ENCODE measurements at places on chromosomes 4 and X.

DNA sequence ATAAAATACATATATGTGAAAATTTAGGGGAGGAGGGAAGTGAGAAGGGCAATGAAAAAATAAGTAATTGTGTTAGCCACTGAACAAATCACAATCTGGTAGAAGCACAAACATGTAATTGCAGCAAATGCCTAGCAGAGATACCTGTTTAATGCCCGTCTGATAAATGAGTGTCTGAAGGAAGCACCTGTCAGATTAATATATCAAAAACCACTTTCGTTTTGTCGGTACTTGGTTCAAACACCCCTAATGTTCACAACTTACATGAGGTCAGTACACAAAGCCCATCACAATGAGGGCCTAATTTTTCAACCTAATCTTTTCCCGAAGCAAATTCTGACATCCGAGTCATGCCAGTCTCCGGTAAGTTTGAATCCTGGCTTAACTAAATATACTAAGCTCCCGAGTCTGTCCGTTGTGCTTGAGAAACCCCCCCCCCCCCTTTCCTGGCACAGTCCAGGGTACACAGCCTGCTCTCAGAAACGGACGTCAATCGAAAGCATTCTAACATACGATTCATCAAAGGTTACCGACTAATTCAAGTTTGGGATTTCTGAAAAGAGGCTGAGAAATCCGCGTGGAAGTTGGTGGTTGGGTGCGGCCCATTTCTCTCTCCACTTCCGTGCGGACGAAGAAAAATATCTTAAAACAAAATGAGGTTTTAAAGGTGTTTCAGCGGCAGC lies 758 bp downstream of the SDAD1 start:
- no peak for DNase-seq

- DNase-seq: no peak
Observed at GRCh38 chrX:45140812-45141211, 59.9 kb downstream of the DIPK2B start.

DNA sequence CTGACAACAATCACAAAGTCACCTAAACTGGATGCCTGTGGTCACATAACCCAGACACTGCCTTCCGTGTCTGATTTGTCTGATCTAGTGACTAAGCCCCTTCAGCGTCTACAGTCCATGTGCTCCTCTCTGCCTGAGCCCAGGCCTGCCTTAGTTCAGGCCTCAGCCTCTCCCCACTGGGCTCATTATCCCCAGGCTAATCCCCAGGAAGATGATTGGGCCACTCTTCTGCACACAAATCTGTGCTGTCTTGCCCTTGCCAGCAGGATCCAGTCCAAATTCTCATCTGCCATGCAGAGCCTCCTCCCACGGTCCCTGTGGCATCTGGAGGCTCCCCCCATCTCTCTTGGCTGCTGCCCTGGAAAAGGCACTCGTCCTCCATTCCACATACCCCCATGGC lies 96.5 kb downstream of the SLC2A9 start:
- peak; percentile 49 for DNase-seq

GRCh38 chrX:46628460-46629371 lies 55.2 kb downstream of the CHST7 start:
- DNase-seq: no peak

- DNase-seq: no peak
Observed at GRCh38 chr4:139711461-139711860, 45.8 kb downstream of the MGST2 start.

GRCh38 chrX:46782034-46782433 lies 23.1 kb upstream of the SLC9A7 start:
- no peak for DNase-seq

GRCh38 chrX:129738466-129739308 lies at the start of gene XPNPEP2:
Gene XPNPEP2, plus strand, starts transcription at chrX:129738979. Its CDS starts 235 bp downstream, at chrX:129739214.
- no peak for DNase-seq

DNA sequence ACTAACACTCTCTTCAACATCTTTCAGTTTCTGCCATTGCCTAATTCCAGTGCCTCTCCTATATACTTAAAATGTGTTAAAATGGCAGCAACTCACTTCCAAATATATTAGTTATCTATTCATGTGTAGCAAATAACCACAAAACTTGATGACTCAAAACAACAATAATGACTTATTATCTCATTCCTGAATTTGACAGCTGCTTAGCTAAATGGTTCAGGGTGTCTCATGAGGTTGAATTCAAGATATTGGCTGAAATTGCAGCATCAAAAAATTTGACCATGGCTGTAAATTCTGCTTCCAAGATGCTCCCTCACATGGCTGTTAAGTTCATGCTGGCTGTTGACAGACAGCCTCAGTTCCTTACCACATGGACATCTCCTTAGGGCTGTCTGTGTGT lies 25.3 kb downstream of the PITX2 start:
- DNase-seq: no peak

DNA sequence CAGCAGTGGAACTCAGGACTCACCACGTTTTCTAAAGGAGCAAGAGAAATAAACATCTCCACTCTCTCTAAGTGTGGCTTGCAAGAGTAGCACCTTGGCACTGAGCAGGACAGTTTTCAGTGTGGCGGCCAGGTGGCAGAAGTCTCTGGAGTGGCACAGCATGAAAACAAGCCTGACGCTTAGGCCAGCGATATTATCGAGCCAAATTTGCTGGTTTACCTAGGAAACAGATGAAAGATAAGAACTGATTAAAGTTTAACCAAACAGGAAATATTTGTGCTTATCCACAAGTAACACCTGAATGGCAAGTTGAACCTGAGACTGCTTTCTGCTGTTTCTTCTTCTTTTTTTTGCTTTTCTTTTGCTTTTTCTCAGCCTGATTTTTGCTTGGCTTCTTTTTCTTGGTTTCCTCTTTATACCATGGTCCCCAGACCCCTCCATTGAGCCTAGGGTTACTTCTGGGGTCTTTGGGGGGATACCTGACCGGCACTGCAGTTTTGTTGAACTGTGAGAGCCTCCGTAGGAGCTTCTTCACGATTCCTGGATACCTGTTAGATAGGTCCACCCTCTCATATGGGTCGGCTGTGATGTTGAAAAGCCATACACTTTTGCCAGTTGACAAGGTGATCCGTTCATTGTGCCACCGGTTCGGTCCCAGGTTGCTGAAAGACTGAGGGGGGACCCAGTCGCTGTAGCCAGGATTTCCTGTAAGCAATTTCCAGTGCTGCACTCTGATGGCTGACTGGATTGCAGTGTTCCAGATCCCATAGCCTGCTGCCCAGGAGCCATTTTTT lies 77.3 kb downstream of the ARSJ start:
- DNase-seq: peak; percentile 50

GRCh38 chr4:6221851-6222760 lies 21.8 kb upstream of the JAKMIP1 start:
- DNase-seq: peak; percentile 77

- no peak for DNase-seq
Observed at GRCh38 chrX:40644176-40644575, 3.2 kb downstream of the CXorf38 start.

GRCh38 chr4:153426207-153426885 lies 39.8 kb upstream of the TMEM131L start:
- DNase-seq: no peak

DNA sequence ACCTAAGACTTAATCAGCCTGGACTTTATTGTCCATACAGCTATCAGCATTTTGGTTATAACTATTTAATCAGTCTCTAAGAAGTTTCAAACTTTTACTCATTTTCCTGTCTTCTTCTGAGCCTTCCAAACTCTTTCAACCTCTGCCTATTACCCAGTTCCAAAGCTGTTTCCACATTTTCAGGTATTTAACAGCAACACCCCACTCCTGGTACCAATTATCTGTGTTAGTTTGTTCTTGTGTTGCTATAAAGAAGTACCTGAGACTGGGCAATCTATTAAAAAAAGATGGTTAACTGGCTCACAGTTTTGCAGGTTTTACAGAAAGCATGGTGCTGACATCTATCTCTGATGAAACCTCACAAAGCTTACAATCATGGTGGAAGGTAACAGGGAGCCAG lies 195.6 kb downstream of the NPNT start:
- no peak for DNase-seq

GRCh38 chr4:139861471-139861870 lies 195.9 kb downstream of the MGST2 start:
- DNase-seq: no peak

DNA sequence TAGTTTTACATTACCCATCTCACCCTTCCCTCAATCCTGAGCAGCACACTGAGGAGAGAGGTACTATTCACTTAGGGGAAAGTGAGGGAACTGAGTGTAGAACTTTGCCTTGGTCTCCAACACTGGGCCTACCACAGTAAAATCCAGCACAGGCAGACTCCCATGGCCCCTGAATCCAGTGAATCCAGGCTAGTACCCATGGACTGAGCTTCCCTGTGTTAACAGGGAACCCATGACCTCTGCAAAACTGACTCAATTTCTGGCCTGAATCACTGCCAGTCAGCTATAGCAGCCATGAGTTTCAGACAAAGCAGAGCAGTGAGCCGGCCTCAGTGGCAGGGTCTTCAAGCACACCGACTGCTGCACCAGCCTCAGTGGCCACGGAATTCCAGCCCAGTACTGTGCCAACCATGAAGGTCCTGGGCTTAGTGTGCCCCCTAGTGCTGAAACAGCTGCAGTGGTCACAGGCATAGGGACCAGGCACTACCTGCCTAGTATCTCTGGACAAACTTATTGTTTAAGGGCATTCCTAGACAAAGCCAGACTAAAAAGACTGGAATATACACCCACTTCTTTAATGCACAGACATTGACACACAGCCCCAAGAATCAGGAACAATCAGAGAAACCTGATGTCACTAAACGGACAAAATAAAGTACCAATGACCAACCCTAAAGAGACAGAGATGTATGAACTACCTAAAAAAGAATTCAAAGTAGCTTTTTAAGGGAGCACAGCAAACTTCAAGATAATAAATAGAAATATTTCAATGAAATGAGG lies 127.4 kb upstream of the RPL34 start:
- DNase-seq: no peak

DNA sequence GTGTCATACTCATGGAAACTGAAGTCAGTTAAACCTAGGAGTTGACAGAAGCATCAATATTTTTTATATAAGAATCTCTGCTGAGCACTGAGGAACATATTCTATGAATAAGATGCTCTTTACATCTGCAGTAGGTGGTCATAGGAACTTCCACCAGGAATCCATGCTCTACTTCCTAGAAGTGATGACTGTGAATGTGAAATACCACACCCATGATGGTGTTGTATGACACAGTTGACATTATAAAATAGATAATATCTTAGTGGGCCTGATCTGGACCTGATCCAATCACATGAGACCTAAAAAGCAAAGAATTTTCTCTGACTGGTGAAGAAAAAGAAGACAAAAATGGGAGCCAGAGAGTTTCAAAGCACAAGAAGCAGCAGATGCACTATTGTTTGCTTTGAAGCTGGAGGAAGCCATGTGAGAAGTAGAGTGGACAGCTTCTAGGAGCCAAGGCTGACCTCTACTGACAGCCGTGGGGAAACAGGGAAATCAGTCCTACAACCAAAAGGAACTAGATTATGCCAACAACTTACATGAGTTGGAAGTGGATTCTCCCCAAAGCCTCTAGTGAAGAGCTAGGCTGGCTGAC lies 68.6 kb upstream of the HS3ST1 start:
- peak; percentile 32 for DNase-seq

DNA sequence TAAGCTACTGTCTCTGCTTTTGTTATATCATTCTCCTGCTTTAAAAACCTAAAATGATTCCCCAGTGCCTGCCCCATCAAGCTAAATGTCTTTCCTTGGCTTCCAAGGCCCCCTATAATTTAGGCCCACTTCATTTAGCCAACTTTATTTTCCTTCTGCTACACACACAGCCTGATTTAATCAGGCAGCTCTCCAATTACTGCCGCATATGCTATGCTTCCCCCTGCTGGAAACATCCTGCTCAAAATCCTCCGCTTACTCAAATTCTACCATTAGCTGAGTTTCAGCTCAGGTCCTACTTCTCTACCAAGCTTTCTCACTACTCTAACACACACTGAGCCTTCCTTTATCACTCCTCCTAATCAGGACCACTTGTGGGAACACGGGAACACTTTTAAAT lies 17.0 kb downstream of the LAMP2 start:
- no peak for DNase-seq

DNA sequence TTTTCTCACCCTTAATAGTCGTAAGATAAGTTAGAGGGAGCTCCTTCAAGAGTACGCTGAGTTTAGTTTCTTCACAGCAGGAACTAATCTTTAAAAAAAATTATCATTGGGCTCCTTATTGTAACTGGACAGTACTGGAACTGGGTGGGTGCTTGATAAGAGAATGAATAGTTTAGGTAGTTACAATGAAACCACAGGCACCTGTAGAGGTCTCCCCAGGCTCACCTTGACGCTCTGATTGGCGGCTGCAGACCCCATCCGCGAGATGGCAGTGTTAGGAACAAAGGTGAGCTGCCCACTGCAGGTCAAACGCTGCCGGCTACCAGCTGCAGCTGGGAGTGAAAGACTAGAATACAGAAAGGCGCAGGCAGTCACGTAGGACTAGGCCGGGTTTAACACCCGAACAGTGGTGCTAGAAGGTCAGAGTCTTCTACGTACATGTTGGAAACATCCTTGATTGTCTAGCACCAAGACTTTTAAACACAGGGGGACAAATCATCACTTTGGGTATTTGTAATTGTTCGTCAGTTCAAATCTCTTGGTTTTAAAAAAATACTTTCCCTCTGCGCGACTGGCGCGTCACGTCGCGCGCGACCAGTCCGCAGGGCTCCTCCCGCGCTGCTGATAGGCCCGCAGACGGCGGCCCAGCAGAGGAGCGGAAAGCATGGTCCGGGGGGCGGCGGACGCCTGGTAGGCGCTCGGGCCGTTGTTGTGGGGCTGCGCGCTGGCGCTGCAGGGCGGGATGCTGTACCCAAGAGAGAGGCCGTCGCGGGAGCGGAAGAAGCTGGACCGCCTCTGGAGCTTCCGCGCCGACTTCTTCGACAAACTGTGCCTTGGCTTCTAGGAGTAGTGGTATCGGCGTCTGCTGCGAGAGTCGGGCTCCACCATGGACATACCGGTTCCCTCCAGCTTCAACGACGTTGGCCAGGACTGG lies 45.6 kb downstream of the SMARCA5 start:
- peak; percentile 86 for DNase-seq

- peak; percentile 93 for DNase-seq
Observed at GRCh38 chr4:8050555-8051206, 107.9 kb downstream of the ABLIM2 start.

DNA sequence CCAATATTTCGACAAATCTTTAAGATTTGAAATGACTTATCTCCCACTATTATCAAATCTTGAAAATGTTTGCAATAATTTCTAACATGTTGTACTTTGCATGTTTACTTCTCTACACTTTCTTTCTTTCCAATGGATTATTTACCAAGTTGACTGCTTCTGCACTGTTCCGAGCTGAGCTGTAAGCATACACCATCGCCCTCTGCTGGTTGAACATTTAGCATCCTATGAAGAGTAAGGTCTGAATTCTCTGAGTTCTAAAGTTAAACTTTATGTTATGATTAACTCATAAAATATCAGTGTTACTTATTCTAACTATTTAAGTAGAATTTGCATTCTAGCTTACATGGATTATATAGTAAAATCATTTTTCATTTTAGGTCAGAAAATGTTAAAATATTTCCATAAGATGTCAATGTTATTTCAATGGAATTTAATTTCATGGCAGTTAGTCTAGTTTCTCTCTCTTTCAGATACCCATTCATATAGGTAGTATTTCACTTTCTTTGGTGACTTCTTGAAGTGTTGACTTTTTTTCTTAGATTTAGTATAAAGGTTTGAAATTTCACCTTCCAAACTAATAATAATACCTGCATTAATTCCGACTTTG lies 137.4 kb downstream of the DKK2 start:
- DNase-seq: no peak

Data from NCI-H146 (cell line).